ENCODE measurements at places on chromosomes 12 and 14.

- H3K27ac ChIP-seq: no peak overlapping the region
- peaks cover 39% of the 10 kb centered on the region for H3K4me1 ChIP-seq
- DNase-seq: no peak
- no peak overlapping the region for H3K4me3 ChIP-seq
These were observed 102.3 kb downstream of the CALM1 start for GRCh38 chr14:90499121-90499520.

DNA sequence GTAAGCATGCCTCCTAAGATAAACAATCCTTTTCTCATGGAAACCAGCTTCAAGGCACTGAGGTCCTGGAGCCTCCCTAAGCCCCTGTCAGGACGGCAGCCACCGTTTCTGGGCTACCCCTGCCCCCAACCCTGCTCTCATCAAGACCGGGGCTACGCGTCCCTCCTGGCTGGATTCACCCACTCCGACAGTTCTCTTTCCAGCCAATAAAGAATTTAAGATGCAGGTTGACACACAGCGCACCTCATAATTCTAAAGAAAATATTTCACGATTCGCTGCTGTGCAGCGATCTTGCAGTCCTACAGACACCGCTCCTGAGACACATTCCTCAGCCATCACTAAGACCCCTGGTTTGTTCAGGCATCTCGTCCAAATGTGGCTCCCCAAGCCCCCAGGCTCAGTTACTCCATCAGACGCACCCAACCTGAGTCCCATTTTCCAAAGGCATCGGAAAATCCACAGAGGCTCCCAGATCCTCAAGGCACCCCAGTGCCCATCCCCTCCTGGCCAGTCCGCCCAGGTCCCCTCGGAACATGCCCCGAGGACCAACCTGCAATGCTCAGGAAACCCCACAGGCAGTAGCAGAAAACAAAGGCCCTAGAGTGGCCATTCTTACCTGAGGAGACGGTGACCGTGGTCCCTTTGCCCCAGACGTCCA lies 336.3 kb downstream of the TMEM121 start:
- no peak overlapping the region for H3K4me3 ChIP-seq
- H3K27ac ChIP-seq: no peak overlapping the region
- H3K36me3 ChIP-seq: no peaks in the 10 kb centered on the region
- H3K4me1 ChIP-seq: no peaks in the 10 kb centered on the region

- no peak overlapping the region for H3K27ac ChIP-seq
- no peak for DNase-seq
- no peaks in the 10 kb centered on the region for H3K36me3 ChIP-seq
- peaks cover 8% of the 10 kb centered on the region for H3K27me3 ChIP-seq
- no peaks in the 10 kb centered on the region for H3K4me1 ChIP-seq
These were observed 80.0 kb downstream of the NTF3 start for GRCh38 chr12:5511644-5512600.

- H3K4me3 ChIP-seq: no peak overlapping the region
- no peak overlapping the region for H3K27ac ChIP-seq
- H3K27me3 ChIP-seq: no peaks in the 10 kb centered on the region
These were observed 534.1 kb downstream of the TMTC2 start for GRCh38 chr12:83220774-83221173.

GRCh38 chr12:12392413-12392812 lies 35.5 kb downstream of the BORCS5 start:
- peaks cover 58% of the 10 kb centered on the region for H3K4me1 ChIP-seq
- no peaks in the 10 kb centered on the region for H3K27me3 ChIP-seq
- no peaks in the 10 kb centered on the region for H3K36me3 ChIP-seq
- no peak for DNase-seq

DNA sequence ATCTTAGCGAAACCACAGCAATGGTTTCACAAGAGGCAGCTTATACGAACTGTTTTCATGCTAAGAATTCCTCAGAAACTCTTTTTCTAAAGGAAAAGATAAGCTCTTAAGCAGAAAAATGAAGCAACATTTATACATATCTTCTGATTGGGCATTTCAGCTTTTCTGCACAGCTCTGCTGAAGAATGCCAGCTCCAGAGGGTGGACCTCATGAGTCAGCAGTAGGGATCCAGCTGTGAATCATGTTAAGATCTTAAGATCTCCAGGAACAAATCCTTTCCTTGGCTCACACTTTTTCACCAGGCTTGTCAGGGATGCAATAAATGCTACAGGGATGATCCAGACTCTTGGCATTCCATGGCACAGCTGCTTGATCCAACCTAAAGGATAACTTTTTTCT lies 477.1 kb upstream of the CCDC196 start:
- no peak for DNase-seq
- H3K27ac ChIP-seq: no peak overlapping the region
- no peaks in the 10 kb centered on the region for H3K36me3 ChIP-seq
- H3K27me3 ChIP-seq: no peaks in the 10 kb centered on the region
- H3K4me3 ChIP-seq: no peak overlapping the region
- H3K4me1 ChIP-seq: peaks cover 9% of the 10 kb centered on the region

GRCh38 chr14:91257328-91258010 lies 13.0 kb upstream of the GPR68 start:
- H3K27ac ChIP-seq: no peak overlapping the region
- H3K4me3 ChIP-seq: no peak overlapping the region
- H3K27me3 ChIP-seq: peaks cover 11% of the 10 kb centered on the region
- peaks cover 13% of the 10 kb centered on the region for H3K4me1 ChIP-seq
- DNase-seq: no peak
- H3K36me3 ChIP-seq: no peaks in the 10 kb centered on the region

DNA sequence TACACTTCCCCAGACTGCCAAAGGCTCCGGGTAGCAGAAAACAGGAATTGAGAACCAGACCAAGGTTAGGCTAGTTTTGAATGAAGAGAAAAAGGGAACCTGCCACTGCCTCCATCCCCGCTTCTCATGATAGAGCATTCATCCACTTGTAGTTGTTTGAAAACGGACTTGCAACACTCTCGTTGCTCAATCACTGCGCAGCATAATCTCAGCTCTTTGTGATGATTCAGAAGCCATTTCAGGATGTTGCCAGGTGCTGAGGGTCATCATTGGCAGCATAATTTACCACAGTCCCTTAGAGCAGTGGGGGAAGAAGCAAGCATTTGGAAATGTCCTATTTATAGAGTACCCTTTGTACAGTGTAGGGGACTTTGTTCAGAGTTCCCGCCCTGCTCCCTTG lies 25.6 kb downstream of the KCNK13 start:
- H3K27me3 ChIP-seq: no peaks in the 10 kb centered on the region
- no peak overlapping the region for H3K4me3 ChIP-seq
- H3K36me3 ChIP-seq: no peaks in the 10 kb centered on the region
- DNase-seq: peak; percentile 74
- no peak overlapping the region for H3K27ac ChIP-seq

DNA sequence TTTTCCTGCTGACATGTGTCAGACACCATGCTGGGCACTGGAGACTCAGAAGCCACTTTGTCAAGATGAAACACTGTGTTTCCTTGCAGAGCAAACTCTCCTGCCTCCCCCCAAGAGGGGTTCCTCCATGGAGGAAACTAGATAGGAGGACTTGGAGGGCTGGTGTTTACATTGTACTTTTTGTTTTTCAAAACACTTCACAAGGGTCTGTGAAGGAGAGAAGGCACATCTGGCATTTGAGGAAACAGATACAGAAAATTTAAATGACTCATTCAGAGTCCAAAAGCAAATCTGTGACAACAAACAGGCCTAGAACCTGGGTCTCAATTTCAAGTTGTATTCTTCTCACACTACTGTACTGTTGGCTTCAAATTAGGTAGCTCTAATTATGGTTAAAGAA lies 6.7 kb upstream of the CDKL1 start:
- no peak overlapping the region for H3K4me3 ChIP-seq
- no peaks in the 10 kb centered on the region for H3K36me3 ChIP-seq
- H3K27me3 ChIP-seq: no peaks in the 10 kb centered on the region
- no peak for DNase-seq
- H3K4me1 ChIP-seq: peaks cover 12% of the 10 kb centered on the region
- H3K27ac ChIP-seq: no peak overlapping the region

DNA sequence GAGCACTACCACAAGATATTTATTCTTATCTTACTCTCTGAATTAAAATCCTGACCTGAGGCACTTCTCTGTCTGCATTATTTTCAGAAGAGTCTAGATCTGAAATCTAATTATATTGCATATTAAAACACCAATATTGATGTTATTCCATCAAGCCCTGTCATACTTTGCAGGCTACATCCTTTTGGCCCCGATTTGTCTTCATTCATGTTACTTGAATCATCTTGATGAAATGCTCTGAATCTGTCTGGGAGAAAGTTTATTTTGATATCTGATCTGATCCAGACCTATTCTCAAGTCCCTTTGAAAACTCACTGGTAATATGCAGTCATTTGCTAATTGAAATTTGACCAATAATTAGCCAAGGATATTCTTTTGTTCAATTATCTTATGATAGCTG lies 79.9 kb downstream of the BBS10 start:
- H3K4me3 ChIP-seq: no peak overlapping the region
- no peak overlapping the region for H3K27ac ChIP-seq
- DNase-seq: no peak
- no peaks in the 10 kb centered on the region for H3K36me3 ChIP-seq

Measured in HepG2 (cell line).